Activated CD8-positive, alpha-beta T cell treated with anti-CD3 and anti-CD28 coated beads, Interleukin-2, amount 10 ng/mL, durations not matched to agents 7 days and 5 days (primary cell): ENCODE measurements at places on chromosomes 11 and 22. TPM values are rescaled to one million over a fixed set of nuclear protein-coding genes. Genes with fewer than 3 reads are reported as not detected.

The CD44 gene
- 399 TPM for total RNA-seq

The CCDC89 gene
- total RNA-seq, result 0.23 TPM

The SOX6 gene
- not detected for total RNA-seq

The C11orf52 gene
- total RNA-seq, result not detected

The WBP2NL gene
- total RNA-seq, result 1.3 TPM

The OMP gene
- total RNA-seq, result not detected

The KLHDC7B gene
- 12.0 TPM for total RNA-seq

The TSSK2 gene
- not detected for total RNA-seq

The BRD1 gene
- total RNA-seq, result 44.3 TPM

The SCUBE1 gene
- total RNA-seq, result not detected

The C11orf97 gene
- total RNA-seq, result not detected

The ARL14EP gene
- total RNA-seq, result 30.9 TPM

The SPON1 gene
- total RNA-seq, result 0.47 TPM

The FOLR2 gene
- total RNA-seq, result not detected

The DEPDC7 gene
- 1.2 TPM for total RNA-seq

- DNase-seq, result no peak
Observed at GRCh38 chr11:43269254-43269918, 42.4 kb upstream of the API5 start.

- no peak for DNase-seq
Observed at GRCh38 chr11:107250017-107250416, 207.6 kb downstream of the CWF19L2 start.

DNA sequence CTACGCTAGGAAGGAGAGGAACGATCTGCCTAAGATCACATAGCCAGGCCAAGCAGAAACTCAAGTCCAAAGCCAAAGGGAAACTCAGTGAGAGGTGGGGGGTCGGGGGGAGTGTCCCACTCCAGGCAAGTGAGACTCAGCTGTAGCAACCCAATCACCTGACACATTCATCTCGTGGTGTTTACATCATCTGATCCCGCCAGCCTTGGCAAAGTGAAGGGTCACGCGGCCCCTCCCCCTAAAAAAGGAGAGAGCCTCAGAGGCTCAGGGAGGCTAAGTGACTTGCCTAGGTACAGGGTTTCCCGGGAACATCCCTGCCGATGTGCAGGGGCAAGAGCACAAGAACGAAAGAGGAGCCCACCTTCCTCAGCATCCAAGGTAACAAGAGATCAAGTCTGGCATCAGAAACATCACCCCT is 21.5 kb downstream of the MYH9 start:
- DNase-seq, result no peak

DNA sequence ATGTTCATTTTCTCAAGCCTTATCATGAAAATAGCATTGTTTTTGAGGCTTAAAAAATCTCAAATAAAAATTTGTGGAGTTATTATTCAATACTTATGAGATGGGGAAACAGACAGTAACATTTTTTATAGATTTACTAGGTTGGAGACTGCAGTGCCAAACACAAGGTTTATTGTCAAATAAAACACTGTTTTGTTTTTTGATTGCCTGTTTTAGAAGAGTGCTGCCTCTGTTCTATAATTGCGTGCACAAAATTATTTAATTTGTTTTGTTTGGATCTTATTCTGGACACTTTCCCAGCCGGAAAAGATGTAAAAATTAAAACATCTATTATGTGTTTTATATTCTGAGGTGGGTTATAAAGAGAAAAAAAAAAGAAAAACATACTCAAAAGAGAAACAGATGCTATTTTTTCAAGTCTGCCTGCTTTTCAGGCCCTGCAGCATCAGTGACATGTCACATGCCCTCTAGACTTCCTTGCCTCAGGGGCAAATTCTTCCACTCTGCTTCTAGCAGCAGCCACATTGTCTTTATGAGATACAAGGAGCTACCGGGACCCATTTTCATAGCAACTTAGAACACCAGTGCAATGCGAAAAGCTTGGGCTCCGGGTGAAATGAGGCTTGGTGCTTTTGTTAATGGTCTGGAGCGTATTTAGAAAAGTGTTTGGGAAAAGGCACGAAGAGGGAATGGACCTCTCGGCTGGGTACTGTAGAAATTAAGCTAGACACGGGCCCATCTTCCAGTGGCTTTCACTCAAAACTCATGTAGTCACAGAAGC is 77.5 kb downstream of the EFCAB6 start:
- no peak for DNase-seq

DNA sequence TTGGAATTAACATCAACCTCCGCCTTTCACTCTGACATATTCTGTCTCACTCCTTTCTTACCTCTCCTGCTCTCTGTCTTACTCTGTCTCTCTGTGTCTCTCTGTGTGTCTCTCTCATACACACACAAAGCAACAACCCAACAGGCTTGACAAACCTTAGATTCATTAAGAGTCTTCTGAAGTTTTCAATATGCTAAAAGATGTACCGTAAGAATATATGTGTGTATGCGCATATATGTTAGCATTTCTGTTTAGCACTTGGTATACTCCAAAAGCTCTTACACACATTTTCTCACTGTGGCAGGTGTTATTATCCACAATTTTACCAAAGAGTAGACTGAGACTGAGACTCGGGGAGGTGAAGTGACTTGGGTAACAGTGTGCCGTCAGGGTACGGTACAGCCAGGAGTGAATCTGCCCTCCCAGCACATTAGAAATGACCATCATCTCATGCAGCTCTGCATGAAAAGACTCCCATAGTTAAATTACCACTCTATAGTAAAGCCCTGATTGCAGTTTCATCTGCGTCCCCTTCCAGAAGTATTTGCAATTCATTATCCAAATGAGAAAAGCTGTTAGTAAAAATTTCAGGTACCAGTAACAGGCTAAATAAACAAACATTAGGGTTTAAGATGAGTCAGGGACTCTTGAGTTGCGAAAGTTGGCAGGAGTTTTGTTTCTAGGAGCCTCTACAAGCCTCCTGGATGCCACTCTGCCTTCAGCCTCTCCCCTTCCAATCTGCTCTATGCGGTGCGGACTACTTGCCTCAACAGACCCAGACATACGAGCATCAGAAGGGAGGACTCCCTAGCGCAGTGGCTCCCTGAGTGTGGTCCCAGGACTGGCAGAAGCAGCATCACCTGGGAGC is 195.2 kb upstream of the TMEM45B start:
- no peak for DNase-seq

- no peak for DNase-seq
Observed at GRCh38 chr11:77217156-77217555, 84.3 kb downstream of the GDPD4 start.

DNA sequence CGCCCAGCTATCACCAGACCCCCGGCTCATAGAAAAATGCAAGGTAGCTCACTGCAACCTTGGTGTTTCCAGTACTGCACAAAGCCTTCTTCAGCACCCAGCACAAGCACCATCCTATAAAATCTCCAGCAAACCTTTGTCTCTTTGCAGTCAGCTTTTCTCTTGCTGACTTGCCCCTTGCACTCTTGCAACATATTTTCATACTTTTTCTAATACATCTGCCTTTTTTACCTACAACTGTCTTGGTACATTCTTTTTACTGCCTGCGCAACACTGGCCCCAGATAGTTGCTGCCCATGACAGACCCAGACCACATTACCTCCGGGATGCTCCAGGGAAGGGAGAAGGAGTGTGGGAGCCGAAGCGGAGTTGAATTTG is 142.4 kb downstream of the MPPED1 start:
- no peak for DNase-seq

GRCh38 chr11:47152953-47153950 is 23.4 kb downstream of the ARFGAP2 start:
- peak; percentile 64 for DNase-seq

- DNase-seq, result no peak
Observed at GRCh38 chr11:46564459-46564858, 29.4 kb downstream of the AMBRA1 start.

DNA sequence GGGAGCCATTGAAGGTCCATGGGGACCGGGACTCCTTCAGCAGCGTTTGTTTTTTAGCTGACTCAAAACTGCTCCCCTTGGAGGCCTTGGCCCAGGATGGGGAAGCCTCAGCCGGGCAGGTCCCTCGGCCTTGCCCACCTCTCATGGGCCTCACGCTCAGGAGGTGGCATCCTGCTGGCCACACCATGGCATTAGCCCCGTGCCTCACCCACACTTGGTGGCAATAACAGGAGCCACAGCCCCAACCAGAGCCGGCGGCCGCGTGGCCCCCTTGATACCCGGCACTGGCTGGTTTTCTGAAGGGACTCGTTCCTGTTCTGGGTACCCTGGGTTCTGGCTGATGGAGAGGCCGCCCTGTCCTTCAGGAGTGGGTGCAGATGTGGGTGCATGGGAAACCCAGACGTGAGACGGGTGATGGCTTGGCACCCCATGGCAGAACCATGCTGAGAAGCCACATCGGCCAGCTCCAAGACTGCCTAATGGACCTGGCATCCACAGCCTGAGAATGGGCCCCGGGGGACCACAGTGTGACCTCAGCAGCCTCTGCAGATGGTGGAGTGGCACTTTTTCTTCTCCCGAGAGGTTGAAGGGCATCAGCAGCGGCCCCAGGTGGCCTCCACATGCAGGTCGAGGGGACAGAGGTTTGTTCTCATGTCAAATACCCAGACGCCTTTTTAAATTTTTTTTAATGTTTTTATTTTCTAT is 49.8 kb upstream of the PPARA start:
- no peak for DNase-seq

GRCh38 chr11:85941380-85941973 is 86.3 kb downstream of the CCDC83 start:
- DNase-seq, result peak; percentile 51

- no peak for DNase-seq
Observed at GRCh38 chr11:45232341-45233080, 53.6 kb downstream of the SYT13 start.

DNA sequence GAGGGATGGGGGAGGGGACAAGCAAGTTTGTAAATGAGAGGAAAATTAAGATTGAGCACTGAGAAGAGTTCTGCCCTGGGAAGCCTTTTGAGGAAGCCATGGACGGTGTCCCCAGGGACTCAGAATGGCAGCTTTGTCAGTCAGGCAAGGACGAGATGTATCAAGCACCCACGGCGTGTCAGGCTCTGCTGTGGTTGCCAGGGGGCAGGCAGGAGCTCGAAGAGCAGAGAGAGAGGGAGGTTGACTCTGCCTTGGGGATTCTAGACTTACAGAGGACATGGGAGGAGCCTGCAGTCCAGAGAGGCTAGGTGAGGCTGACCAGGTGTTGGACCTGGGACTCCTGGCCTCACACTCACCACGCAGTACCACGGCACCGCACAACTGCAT is 29.1 kb upstream of the SYT7 start:
- no peak for DNase-seq

- no peak for DNase-seq
Observed at GRCh38 chr22:45491841-45492240, 10.8 kb upstream of the FBLN1 start.

GRCh38 chr11:1254086-1254648 is 31.3 kb downstream of the MUC5B start:
- no peak for DNase-seq

DNA sequence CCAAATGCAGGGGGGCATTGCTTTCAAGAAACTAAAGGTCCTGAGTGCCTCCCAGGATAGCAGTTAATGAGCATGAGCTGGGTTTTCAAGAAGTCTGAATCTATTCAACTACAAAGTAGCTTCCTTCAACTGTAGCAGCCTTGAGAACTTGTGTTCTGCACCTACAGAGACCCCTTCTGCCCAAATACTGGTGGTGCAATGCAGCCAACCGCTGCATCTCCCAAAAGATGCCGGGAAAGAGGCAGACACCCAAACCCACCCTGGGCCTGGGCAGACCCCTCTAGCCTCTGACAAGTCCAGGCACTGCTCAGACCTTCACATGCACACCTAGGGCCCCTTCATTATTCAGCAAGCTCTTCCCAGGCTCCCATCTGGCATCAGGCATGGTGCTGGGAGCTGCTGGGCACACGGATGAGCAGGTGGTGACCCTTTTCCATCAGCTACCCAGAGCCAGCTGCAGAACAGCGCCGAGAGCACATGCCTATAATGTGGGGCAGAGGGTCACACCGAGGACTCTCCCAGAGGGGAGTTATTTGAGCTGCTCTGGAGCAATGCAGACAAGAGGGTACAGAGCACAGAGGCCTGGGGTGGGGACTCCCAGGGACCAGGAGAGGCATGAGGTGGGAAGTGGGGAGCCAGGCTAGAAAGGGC is 44.9 kb upstream of the ETS1 start:
- DNase-seq, result peak; percentile 69

DNA sequence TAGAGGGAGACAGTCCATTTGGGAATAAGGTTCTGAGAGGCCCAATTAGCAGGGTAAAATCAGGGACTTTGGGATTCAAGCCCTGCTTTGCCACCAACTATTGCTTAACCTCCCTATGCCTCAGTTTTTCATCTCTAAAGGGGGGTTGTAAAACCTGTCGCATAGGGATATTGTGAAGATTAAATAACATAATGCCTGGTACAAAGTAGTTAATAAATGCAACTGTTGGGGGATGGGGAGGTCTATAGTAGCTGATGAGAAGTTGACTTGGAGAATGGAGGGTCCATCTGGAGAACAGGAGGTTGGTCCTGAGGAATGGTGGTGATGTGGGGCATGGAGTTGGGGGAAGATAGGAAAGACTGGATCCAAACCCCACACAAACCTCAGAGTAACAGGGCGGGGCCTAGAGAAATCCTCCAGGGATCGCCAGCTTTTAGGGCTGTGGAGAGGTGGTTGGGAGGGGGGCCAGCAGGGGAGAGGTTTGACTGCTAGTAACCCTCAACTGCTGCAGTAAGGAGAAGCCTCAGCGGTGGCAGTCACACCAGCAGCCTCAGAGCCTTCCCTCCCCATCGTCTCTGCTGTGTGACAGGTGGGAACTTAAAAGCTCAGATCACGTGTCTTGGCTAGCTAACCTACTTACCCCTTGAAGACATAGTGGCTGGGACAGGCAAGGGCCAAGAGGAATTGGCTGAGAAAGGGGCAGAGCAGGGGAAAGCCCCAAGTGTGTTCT is 1.1 kb upstream of the ABCG4 start:
- peak; percentile 43 for DNase-seq

DNA sequence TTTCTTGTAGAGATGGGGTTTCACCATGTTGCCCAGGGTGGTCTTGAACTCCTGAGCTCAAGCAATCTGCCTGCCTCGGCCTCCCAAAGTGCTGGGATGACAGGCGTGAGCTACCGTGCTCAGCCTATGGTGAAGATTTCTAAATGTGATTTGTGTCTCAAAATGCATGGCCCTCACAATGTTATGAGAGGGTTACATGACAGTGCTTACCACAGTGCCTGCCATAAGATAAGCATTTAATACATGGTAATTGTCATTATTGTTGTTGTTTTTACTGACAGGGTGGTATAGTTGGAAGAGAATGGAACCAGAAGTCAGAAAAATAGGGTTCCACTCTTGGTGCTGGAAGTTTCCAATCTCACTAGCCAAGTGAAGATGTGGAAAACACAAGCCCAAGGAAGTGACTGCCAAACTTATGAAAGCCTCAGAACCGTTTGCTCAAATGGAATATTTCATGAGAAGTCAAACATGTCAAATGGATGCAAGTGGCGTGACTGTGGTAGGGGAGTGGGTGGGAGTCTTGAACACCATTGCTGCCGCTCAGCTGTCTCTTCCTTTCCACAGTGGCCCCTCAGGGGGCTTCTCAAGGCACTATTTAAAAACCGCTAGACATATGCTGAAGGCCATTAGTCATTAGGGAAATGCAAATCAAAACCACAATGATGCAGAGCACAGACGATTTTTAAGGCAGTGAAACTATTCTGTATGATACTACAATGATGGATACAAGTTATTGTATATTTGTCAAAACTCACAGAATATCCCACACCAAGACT is 29.1 kb upstream of the LMO2 start:
- DNase-seq, result no peak

- DNase-seq, result no peak
Observed at GRCh38 chr11:74980634-74981033, 8.1 kb upstream of the NEU3 start.
